ENCODE measurements at places on chromosomes 6 and 20.

DNA sequence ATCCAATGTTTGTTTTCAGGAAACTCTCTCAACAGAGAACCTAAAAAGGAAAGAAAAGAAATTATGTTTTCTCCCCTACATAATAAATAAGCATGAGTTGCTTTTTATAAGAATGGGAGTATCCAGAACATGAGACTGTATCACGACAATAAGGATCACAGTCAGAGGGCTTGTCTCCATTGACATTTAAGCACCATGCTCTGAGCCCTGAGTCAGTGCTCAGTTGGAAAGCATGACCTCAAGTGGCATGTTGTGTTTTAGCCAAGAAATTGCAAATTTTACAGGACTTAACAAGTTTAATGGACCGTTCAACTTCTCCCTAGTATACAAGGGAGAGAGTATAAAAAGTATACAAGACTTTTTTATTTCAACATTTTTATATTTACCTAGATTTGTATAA lies 431.6 kb downstream of the GJA1 start:
- no peak for DNase-seq

DNA sequence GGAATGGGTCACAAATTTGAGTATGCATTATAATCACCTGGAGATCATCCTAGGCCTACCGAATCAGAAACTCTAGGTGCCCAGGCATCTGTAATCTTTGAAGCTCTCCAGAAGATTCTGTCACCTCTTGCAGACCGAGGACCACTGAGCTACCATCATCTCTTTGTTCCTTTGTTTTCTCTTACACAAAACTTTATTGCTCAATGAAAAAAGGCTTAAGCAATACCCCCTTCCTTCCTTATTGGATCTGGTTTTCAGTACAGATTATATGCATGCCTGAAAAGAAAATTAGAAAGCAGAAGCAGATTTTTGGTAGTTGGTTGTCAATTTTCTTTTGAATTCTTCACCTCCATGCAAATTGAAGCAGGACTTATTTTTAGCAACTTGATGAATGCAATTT lies 31.3 kb downstream of the STX11 start:
- no peak for DNase-seq

DNA sequence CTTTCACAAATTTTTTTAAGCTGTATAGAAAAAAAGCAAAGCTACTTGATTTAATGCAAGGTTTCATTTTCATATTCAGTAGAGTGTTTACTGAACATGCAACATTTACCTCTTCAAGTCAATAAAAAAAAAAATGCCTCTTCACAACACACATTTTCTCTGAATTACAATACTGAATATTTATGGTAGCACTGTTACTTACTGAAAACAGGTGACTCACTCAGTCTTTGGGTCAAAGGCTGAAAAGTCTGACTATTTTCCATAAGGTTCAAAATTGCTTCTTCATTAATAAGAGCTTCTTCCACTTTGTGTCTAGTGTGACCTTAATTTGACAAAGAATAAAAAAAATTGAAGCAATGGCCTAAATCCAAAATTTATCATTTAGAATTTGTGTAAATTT lies 101.9 kb downstream of the REV3L start:
- DNase-seq, result no peak

GRCh38 chr20:44969300-44969894 lies 3.1 kb downstream of the STK4 start:
- DNase-seq, result peak; percentile 31

DNA sequence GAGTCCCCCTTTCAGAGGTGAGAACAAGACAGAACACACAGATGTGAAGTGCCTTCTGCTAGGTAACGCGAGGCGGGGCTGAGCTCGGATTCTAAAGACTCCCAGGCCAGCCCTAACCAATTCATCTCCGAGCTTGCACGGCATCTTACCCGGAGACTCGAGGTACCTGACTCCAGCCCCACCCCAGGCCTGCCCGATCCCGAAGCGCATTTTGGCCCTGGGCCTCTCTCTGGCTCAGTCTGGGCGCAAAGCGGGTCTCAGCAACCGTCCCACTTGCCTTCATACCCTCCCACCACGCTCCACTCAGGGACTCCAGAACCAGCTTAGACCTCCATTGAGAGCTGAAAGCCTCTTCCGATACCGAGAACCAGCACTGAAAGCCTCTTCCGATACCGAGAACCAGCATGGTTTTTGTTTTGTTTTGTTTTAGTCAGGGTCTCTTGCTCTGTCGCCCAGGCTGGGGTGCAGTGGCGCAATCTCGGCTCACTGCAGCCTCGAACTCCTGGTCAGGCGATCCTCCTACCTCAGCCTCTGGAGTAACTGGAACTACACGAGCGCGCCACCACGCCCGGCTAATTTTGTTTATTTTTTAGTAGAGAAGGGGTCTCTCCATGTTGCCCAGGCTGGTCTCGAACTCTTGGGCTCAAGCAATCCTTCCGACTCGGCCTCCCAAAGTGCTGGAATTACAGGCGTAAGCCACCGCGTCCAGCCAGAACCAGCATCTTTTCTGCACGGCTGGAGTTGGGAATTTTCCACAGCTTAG lies 557 bp upstream of the DYNLRB1 start:
- DNase-seq, result peak; percentile 65

DNA sequence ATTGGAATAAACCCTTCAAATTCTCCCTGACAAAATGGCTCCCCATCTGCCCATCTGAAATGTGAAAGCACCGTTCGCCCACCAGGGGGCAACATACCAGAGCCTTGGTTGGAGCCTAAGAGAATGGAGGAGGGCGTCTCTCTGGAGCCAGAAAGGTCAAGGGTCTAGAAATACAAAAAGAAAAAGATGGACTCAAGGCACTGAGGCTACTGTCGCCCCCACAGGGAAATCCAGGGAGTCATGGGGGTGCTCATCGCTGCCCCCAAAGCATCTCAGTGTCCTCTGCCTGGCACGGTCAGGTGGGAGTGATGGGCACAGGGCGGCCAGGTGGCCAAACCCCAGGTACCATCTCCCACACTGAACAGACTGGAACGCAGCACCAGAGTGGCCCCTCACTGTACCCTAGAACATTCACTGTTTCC lies 136.3 kb downstream of the ZMYND8 start:
- DNase-seq, result peak; percentile 34

DNA sequence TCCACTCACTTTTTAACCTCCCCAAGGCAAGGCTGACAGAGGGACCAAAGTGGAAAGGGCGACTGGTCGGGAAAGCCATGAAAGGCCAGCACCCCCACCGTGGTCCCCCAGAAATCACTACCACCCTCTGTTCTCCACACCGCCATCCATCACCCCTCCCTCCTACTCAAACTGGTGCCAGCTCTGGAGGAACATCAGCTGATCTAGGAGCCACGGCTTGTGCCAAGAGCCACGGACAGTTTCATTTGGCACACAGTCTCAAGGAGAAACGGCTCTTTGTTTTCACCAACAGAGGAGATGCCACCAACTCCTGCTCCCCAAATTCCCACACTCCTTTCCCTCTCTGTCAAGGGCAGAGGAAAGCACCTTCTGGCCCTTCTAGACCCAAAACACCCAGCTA lies 26.0 kb downstream of the TBC1D7 start:
- no peak for DNase-seq

DNA sequence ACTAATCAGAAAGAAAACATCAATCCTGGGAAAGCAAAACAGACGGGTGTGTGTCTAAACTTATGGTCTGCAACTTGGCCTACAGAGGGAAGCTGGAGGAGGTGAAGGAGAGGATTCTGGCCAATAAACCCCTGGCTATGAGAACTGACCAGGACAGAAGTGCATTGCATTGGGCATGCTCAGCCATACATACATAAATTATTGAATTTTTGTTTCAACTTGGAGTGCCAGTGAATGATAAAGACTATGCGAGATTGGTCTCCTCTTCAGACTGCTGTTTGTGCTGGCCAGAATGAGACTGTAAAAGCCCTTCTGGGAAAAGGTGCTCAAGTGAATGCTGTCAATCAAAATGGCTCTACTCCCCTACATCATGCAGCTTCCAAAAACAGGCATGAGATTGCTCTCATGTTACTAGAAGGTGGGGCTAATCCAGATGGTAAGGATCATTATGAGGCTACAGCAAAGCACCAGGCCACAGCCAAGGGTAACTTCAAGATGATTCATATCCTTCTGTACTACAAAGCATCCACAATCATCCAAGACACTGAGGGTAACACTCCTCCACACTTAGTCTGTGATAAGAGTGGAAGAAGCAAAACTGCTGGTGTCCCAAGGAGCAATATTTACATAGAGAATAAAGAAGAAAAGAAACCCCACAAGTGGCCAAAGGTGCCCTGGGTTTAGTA lies 17.4 kb downstream of the ADNP start:
- DNase-seq, result no peak

- no peak for DNase-seq
These were observed 230.5 kb upstream of the RIN2 start for GRCh38 chr20:19527509-19527908.

DNA sequence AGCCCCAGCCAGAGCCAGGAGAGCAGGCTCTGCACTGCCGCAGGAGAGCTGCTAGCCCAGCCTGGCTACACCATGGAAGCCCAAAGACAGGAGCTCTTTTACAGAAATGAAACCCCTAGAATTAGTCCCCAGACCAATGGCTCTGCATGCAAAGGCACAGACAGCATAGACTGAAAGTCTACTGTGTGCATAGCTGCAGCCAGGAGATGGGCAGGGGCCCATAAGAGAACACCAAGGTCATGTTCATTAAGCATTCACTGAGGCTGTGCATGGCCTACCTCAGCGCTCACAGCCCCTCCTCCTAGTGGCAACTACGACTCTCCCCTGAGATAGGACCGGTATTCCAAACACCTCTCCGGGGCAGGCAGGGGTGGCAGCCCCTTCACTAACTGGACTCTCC lies 34.9 kb downstream of the SNX5 start:
- DNase-seq, result no peak

- DNase-seq, result no peak
These were observed 63.3 kb downstream of the PLCG1 start for GRCh38 chr20:41200446-41201202.

DNA sequence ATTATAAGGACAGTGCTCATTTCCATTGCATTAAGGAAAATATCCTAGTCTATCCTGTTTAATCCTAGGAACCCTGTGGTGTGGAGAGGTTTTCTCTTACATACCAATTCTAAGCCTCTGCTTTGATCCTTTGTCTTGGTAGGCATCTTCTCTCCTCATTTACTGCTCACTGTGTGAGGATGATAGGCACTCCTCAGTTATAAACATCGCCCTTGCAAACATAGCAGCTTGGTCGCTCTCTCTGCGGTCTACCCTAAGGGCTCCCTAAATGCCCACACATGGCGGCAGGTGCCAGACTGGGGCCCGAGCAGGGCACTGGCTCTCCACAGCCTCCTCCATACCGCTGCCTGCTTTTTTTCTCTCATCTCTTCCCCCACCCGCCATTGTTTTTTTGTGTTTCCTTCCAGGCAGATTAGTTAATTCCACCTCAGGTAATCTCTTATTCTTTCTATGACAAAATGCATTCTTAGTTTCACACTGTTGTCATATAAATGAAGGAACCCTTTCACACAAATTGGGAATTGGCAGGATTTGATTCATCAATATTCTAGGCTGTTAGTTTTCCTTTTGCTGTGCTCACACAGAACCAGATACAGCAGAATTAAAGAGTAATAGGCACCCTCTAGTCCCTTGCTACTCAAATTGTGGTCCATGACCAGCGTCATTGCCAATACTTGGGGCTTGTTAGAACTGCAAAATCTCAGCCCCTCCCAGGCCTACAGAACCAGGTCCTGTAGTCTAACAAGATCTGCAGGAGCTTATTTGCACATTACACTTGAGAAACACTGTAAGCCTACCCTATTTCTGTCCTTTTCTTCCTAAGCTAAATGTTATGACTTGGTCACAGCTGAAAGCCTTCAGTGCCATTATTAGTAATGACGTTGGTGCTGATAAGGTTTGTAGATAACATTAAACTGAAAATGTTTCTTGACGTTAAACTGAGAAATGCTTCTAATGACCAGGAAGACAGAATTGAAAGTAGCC lies 36.3 kb downstream of the CARMIL1 start:
- DNase-seq, result no peak

- no peak for DNase-seq
These were observed 7.5 kb upstream of the LY86 start for GRCh38 chr6:6581054-6581453.

- no peak for DNase-seq
These were observed 402.1 kb downstream of the EPHA7 start for GRCh38 chr6:93017213-93017612.

- DNase-seq, result no peak
These were observed 25.2 kb downstream of the HLA-A start for GRCh38 chr6:29967379-29968010.

DNA sequence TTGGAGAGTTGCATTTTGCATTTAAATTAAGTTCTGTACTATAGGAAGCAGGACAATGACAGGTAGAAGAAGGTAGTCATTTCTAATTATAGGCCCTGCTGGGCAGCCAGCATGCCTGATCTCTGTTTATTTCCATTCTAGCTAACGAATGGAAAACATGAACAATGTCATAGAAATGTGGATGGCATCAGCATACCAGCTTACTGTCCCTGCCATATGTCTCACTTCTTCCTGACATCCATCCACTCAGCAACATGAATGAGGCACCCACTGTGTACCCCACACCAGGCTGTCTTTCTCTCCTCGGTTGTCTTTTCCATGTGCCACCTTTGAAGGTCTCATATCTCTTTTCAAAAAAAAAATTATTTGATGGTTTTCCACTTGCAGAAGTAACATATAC lies 11.1 kb downstream of the ADTRP start:
- DNase-seq, result no peak

- no peak for DNase-seq
These were observed 85.0 kb upstream of the SMLR1 start for GRCh38 chr6:130742131-130742681.

DNA sequence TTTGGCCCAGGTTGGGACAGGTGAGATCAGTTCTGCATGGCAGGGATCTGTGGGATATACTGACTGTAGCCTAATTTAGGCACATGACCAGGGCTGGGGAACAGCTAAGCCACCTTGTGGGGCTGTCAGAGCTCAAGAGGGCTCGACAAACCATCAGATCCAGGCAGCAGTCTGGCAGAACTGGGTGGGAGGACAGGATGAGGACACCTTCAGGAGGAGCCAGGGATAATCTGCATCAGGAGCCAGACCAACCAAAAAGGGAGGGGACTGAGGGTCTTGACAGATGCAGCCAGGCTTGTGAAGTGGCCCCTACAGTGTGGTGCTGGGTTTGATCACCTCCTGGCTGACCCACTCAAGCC lies 123.4 kb downstream of the MAFB start:
- DNase-seq, result no peak

Measured in effector CD4-positive, alpha-beta T cell (primary cell).